ENCODE measurements at places on chromosomes 2 and 18. TPM values are rescaled to one million over a fixed set of nuclear protein-coding genes. Genes with fewer than 3 reads are reported as not detected.

DNA sequence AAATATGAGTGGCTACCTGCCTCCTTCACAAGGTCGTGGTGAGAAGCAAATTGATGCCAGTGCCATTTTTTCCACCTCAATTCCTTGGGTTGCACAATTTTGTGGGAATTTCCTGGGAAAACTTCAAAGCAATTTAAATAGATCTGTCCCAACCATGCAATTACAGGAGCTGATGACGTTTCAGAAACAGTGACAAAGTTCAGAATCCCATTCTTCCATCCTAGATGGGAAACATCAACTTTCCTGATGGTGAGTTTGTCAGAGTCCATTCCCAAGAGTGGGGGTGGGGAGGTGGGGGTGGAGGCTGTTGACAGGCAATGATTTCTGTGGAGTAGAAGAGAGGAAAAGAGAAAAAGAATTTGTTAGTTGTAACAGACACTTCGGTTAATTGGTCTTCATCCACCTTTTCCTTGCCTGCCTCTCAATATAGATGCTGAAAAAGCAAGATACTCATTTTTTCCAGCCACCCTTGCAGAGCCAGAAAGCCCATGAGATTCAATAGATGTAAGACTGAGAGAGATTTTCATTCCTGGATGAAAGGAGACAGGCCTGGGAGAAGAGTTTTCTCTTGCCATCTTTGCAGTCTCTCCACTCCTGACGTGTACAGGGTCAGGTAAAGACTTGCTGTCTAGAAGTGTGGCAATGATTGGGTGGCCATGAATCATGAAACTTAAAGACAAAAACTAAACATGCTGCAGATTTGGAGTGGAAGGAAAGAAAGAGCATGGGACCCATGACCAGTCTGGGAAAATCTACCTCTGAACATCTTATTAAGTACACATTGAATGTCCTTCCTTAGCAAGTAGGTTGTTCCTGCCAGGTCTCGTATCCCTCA, 47.3 kb downstream of the SOCS6 start:
- DNase-seq: peak; percentile 81

The BMPR2 gene
- polyA plus RNA-seq: 6.7 TPM

- no peak for DNase-seq
These were observed 507.9 kb downstream of the TXNL1 start for GRCh38 chr18:56130481-56130880.

The IL1A gene
- 156 TPM for polyA plus RNA-seq

- no peak for DNase-seq
These were observed 56.7 kb upstream of the ASAP2 start for GRCh38 chr2:9149726-9150567.

- no peak for DNase-seq
These were observed 16.3 kb upstream of the C1GALT1C1L start for GRCh38 chr2:43692428-43692994.

The TSN gene
- 38.8 TPM for polyA plus RNA-seq

The UBXN4 gene
- polyA plus RNA-seq: 24.5 TPM

The PROC gene
- 0.18 TPM for polyA plus RNA-seq

The SAG gene
- not detected for polyA plus RNA-seq

DNA sequence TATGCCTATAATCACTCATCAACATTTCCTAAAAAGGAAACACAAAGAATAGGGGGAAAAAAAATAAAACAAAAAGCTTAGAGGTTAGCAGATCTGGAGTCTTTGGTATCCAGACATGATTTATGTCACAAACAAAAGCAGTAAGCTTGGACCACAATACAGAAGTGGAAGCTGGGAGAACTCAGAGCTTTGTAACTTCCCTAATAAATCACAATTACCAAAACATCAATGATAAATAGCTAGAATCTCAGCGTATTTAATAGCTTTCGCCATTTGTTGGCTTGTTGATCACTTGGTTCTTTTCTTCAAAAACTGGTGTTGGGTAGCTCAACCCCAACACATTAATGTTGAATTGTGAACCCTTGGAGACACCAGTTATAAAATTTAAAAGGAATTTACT, 392.5 kb downstream of the IRS1 start:
- no peak for DNase-seq

- DNase-seq: no peak
These were observed 35.9 kb upstream of the SLC14A1 start for GRCh38 chr18:45688113-45688512.

DNA sequence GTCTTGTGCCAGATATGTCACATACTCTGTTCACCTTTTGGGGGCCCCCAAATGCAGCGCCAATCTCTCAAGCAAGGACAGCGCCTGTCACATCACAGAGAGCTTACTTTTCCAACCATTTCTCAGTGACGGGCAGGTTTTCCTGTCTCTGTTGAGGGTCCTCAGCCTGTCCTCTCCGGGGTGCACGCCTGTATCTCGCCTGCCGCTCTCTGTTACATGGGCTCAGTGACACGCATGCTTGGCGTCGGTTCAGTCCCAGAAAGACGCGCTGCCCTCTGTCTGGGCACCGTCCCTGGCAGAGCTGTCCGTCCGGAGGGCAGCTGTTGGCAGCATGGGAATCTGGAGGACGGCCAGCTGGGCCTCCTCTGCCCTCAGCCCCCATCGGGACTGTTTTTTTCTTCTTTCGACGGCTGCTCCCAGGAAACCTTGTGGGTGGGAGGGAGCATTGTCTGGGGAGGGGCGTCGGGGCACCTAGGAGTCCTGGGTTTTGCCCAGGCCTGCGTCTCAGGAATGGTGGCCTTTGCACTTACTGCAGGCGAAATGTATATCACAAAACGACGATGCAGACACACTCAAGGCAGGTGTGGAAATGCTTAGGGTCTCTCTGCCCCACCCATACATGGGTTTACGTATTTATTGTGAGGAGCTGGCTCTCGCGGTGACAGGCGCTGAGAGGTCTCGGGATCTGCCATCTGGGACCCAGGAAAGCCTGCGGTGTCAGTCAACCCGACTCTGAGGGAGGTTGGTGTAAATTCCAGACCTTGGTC, 30.9 kb downstream of the RTP5 start:
- no peak for DNase-seq

The NT5DC4 gene
- not detected for polyA plus RNA-seq

The TGFA gene
- 37.1 TPM for polyA plus RNA-seq

- DNase-seq: no peak
These were observed 87.5 kb downstream of the ZCCHC2 start for GRCh38 chr18:62610351-62610700.

DNA sequence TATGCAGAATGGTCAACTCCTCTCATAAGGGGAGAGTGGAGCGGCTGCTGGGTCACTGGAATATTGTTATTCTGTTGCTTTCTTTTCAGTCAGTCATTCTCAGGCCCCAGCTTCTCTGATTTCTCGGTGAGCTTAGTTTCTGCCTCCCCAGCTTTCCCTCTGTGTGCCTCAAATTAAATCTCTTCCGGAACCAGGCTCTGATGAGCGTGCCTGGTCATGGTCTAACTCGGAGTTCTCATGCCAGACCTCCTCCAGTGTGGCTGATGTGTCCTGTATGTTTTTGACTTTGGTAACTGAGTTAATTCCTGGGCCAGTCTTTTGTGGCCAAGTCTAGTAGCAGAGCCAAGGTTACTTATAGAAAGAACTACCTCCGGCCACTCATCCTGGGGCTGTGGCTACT, 4.9 kb upstream of the STK11IP start:
- no peak for DNase-seq

GRCh38 chr2:230847883-230848388, 16.8 kb upstream of the ITM2C start:
- peak; percentile 54 for DNase-seq

The POTEJ gene
- polyA plus RNA-seq: not detected

GRCh38 chr2:171991027-171991426, 8.7 kb upstream of the METAP1D start:
- no peak for DNase-seq

- no peak for DNase-seq
These were observed 16.3 kb downstream of the FAM228A start for GRCh38 chr2:24191156-24191555.

GRCh38 chr18:78865056-78865598, 114.5 kb upstream of the SALL3 start:
- DNase-seq: no peak

GRCh38 chr2:215644233-215644897, 208.5 kb upstream of the FN1 start:
- no peak for DNase-seq

- peak; percentile 64 for DNase-seq
These were observed 66.1 kb upstream of the CDCA7 start for GRCh38 chr2:173288561-173288960.

- no peak for DNase-seq
These were observed 82.8 kb downstream of the MARCHF4 start for GRCh38 chr2:216289470-216289869.

The FBXO36 gene
- 1.2 TPM for polyA plus RNA-seq

DNA sequence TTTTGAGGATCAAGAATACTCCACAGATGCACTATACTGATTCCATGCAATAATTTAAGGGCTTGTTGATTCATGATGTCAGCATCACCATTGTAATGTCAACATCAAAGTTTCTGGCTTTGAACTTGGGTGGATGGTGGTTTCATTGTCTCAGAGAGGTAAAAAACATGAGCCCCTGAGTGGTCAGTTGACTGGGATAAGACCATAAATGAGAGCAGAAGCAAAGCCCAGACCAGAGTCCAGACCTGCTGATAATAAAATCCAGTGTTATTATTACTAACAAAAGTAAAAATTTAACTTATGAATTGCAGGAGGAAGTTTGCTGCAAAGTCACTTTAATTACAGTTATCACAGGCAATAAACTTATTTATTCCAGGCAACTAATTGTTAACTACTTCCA, 358.2 kb downstream of the GALNT13 start:
- no peak for DNase-seq

- peak; percentile 98 for DNase-seq
These were observed 43.4 kb downstream of the MYL12B start for GRCh38 chr18:3305354-3305762.

DNA sequence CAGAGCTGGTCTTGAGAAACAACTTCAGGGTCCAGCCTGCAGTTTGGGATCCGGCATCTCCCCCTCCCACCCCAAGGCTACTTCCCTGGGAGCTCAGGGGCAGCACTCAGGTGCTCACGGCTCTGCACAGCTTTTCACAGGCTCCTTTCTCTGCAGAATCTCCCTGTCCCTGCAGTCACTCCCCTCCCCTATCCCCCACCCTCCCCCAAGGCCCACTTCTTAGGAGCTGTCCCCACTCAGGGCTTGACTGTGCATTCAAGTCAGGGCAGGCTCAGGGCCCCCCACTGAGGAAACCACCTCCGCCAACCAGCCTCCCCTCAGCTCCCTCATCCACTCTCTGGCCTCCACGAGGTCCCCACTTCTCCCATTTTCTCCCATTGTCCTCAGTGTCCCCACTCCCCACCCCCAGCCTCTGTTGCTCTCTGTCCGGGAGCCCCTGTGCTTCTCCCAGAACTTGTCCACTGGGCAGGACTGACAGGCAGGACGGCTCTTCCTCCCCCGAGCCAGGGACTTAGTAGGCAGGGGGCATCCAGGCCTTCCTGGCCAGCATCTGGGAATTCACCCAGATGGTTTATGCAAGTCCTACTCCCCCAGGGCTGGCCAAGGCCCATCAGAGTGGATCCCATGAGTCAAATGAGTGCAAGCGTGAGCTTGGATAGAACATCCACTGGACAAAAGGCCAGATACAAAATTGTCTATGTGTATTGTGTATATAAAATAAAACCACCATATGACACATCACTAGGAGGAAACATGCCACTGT, 7.6 kb downstream of the NMUR1 start:
- no peak for DNase-seq

DNA sequence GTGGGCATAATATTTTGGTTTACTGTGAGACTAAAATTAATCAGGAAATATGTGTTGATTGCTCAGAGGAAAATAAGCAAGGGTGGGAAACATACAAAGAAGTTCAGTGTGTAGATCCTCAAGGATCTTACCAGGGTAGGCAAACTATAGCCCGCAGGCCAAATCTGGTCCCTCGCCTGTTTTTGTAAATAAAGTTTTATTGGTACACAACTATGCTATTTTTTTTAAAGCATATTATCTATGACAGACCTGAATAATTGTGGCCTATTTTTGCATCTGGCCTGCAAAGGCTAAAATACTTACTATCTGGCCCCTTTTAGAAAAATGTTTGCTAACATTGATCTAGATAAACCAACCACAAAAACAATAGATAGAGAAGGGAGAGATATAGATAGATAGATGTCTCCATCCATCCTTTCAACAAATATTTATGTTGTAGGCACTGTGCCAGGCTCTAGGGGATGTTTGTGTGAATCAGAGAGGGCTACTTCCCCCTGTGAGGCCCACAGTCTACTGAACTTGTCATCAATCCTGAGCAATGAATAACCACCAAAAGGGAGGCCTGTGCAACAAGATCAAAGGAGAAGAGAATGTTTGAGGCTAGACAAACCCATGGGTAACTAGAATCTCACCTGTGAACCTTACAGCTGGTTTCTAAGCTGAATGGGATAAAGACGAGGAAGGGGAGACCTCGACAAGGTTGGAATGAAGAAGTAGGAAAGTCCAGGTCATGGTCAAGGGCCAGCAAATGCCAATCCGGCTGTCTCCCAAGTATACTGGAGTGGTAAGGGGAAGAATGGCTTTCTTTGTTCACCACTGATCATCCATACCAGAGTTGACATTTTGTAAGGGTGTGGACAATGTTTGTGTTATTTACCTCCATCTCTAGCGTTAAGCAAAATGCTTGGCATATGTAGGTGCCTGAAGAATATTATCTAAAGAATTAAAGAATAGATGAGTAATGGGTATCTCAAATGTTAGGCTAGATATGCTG, 23.6 kb downstream of the ALPK2 start:
- DNase-seq: peak; percentile 93

DNA sequence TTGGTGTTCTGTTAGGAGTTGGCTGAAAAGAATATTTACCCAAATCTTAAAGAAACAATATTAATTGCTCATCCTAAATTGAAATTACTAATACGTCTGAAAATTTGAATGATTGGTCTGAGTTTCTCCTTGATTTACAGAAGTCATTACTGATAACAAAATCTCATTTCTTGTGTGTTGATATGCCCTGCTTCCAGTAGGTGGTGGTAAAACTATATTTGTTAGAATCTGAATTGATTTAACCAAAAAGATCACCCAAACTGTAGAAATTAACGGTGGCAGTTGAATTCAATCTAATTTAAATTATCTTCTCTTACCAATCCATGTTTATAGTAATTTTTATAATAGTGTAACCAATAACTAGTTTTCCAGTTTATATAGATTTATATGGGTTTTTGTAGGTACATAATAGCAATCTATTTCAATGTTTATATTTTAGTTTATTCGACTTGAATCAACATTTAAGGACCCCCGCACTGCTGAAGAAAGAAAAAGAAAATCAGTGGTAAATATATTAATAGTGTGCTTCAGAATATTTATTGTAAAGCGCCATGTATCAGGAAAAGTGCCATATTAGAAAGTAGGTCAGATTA, 38.3 kb downstream of the PAPOLG start:
- DNase-seq: no peak
